ENCODE measurements at places on chromosomes 16 and 17. TPM values are rescaled to one million over a fixed set of nuclear protein-coding genes. Genes with fewer than 3 reads are reported as not detected.

The NT5M gene
- total RNA-seq = 38.7 TPM

The SLFN12 gene
- total RNA-seq = 13.3 TPM

The ZNF423 gene
- 0.22 TPM for total RNA-seq

The SHCBP1 gene
- total RNA-seq = 27.9 TPM

The KRT15 gene
- total RNA-seq = 15.6 TPM

DNA sequence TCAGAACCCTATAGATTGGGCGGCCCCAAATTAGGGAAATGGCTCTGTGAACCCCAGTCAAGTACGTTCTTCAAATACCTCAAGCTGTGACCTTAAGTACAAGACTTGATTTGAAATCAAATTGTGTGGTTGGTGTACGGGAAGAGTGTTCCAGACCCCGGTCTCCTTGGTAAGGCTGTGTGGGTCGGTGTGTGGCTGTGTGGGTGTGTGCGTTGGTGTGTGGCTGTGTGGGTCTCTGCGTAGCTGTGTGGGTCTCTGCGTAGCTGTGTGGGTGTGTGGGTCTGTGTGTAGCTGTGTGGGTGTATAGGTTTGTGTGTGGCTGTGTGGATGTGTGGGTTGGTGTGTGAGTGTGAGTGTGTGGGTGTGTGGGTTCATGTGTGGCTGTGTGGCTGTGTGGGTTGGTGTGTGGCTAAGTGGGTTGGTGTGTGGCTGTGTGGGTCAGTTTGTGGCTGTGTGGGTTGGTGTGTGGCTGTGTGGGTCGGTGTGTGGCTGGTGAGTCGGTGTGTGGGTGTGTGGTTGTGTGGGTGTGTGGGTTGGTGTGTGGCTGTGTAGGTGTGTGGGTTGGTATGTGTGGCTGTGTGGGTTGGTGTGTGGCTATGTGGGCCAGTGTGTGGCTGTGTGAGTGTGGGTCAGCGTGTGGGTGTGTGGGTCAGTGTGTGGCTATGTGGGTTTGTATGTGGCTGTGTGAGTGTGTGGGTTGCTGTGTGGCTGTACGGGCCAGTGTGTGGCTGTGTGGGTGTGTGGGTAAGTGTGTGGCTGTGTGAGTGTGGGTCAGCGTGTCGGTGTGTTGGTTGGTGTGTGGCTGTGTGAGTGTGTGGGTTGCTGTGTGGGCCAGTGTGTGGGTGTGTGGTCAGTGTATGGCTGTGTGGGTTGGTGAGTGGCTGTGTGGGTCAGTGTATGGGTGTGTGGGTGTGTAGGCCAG lies 238.7 kb upstream of the ZFHX3 start:
- DNase-seq = no peak

- peak; percentile 45 for DNase-seq
Observed at GRCh38 chr17:5555254-5555653, 29.1 kb downstream of the NLRP1 start.

GRCh38 chr17:27915709-27916108 lies 22.5 kb upstream of the LYRM9 start:
- no peak for DNase-seq

GRCh38 chr16:75151798-75152197 lies 3.5 kb downstream of the ZFP1 start:
- no peak for DNase-seq

GRCh38 chr16:30947859-30948666 lies 805 bp upstream of the ORAI3 start:
- peak; percentile 84 for DNase-seq

DNA sequence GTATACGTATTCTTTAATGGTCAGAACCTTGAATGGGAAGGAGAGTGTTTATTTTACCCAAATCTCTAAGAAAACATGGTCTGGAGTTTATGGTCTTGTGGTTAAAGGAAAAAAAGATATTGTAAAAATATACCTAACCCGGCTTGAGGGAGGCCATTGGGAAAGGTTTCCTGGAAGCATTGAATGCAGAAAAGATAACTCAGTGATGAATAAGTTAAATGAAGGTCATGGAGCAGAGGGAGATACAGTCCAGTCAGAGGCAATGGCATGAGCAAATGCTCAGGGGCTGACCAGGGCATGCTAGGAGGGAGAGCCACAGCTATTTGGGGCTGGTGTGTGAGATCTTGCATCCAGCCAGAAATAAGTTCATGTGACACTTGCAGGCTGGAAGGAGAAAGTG lies 430.4 kb upstream of the CDH5 start:
- DNase-seq = no peak

DNA sequence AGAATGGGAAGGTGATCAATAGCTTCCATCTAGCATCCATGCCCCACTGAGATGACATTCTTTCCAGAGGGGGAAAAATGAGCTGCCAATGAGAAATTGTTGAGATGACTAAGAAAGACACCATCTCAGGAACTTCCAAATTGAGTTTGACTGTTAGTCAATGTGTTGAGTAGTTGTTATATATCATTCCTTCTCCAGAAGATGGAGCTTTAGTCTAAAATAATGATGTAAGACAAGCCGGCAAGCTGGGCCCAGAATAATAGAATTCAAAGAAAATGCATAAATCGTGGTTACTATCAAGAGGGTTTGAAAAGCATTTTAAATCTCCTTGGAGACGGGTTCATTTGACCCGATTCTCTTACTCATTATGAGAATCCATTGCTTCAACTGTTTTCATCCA lies 71.0 kb upstream of the ATF7IP2 start:
- no peak for DNase-seq

DNA sequence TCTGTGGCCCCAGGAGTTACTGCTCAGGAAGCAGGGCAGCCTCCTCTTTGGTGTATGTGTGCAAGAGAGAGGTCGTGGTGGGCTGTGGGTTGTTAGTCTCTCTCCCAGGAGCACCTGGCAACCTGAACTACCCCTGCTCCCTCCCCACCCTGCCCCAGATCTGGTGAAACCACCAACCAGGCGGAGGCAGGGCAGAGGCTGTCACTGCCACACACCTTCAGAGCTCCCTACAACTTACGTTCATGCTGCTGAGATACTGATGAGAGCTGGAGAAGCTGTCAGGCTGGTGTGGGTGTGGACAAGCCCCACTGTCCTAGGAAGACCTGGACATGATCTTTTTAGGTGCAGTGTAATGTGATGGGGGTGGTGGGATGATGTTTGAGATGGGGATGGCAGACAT lies 24.3 kb downstream of the GOSR2 start:
- no peak for DNase-seq

- peak; percentile 20 for DNase-seq
Observed at GRCh38 chr17:411421-412120, 59.0 kb upstream of the RPH3AL start.

- DNase-seq = no peak
Observed at GRCh38 chr16:4920826-4921225, 16.1 kb downstream of the PPL start.

GRCh38 chr17:9408868-9409829 lies 166.5 kb downstream of the STX8 start:
- DNase-seq = no peak

DNA sequence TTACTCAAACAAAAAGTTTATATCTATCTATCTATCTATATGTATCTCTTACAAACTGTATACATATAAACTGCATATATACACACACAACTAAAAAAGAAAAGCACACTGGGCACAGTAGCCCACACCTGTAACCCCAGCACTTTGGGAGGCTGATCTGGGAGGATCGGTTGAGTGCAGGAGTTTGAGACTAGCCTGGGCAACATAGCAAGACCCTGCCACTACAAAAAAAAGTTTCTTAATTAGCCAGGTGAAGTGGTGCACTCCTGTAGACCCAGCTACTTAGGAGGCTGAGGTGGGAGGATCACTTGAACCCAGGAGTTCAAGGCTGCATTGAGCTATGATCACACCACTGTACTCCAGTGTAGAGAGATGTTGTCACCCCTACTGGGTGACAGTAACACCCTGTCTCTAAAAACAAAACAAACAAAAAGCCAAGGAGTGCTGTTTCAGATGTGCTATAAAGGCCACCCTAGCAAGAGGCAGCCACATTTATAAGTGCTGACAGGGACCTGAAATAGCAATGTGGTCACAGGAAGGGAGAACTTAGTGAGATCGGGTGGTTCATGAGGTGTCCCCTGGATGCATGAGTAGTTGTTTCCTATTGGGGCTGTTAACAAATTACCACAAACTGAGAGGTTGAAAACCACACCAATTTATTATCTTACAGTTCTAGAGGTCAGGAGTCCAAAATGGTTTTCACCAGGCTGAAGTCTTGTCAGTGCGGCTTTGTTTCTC lies 4.8 kb downstream of the CD2BP2 start:
- no peak for DNase-seq

GRCh38 chr16:67731071-67731752 lies 12.1 kb upstream of the GFOD2 start:
- no peak for DNase-seq

- no peak for DNase-seq
Observed at GRCh38 chr16:11072420-11073153, 128.2 kb downstream of the CLEC16A start.

DNA sequence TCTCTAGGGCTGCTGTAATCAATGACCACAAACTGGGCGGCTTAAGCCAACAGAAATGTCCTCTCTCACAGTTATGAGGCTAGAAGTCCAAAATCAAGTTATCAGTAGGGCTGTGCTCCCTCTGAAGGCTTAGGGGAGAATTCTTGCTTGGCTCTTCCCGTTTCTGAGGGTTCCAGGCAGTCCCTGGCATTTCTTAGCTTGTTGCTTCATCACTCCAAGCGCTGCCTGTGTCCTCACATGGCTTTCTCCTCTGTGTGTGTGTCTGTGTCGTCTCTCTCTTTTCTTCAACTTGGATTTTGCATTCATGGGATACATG lies 13.7 kb upstream of the CDC42EP4 start:
- DNase-seq = no peak

DNA sequence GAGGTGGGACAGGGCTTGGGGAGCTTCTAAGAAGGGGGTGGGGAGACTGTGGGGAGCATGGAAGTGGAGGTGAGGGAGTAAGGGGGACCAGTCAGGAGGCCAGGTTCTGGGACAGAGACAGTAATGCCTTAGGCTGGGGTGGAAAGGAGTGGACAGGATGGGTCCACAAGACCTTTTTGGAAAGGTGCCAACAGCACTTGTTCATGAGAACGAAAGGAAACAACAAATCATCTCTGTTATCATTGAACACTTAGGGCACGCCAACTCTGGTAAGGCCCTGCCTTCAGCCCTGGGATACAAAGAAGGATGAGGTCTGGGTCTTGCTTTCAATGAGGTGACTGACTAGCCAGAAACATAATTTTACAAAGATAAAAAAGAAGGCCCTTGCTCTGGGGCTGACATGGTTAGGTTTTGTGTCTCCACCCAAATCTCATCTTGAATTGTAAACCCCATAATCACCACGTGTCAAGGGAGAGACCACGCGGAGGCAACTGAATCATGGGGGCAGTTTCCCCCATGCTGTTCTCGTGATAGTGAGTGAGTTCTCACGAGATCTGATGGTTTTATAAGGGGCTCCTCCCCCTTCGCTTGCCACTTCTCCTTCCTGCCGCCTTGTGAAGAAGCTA lies 113.8 kb downstream of the SLC39A11 start:
- no peak for DNase-seq

Data from epithelial cell of proximal tubule (primary cell).